K562 (cell line): ENCODE measurements at places on chromosomes 7 and 10. TPM values are rescaled to one million over a fixed set of nuclear protein-coding genes. Genes with fewer than 3 reads are reported as not detected.

GRCh38 chr10:133047526-133048123, 40.1 kb upstream of the ADGRA1 start:
- DNase-seq, result no peak
- H3K4me3 ChIP-seq, result no peak overlapping the region
- peaks cover 65% of the 10 kb centered on the region for H3K27me3 ChIP-seq
- no peak overlapping the region for H3K27ac ChIP-seq
- H3K4me1 ChIP-seq, result no peaks in the 10 kb centered on the region

GRCh38 chr10:132980426-132981172, 38.2 kb upstream of the CFAP46 start:
- DNase-seq, result no peak
- H3K36me3 ChIP-seq, result no peaks in the 10 kb centered on the region
- no peaks in the 10 kb centered on the region for H3K4me1 ChIP-seq
- no peak overlapping the region for H3K4me3 ChIP-seq

Gene MYL7
- total RNA-seq, result not detected in 2 replicates

Gene SGCE
- total RNA-seq, result 0.38 and 0.49 TPM in 2 replicates

Gene SFTPA2
- 4.1 and 5.3 TPM in 2 replicates for total RNA-seq
